ENCODE measurements at places on chromosomes 2 and 18.

DNA sequence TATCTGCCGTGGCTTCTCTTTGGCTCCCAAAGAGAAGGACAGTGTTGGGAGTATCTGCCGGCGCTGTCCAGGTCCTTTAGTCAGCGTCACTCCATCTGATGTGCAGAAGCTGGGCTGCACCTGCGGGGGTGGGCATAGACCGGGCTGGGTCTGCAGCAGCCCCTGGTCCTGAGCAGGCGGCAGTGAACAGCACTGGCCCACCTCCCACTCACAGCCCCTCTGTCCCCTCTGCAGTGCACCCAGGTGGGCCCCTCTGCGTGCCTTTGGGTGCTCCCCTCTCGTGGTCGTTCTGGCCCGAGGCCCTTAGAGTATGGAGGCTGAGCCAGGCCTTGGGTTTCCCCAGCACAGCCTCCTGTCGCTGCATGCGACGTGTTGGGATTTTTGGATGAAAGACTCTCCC, 95.7 kb downstream of the USP40 start:
- DNase-seq = no peak

- DNase-seq = no peak
Measured at GRCh38 chr2:25366629-25367028, 24.9 kb upstream of the DNMT3A start.

- no peak for DNase-seq
Measured at GRCh38 chr2:235860111-235860510, 308.1 kb downstream of the GBX2 start.

GRCh38 chr2:3805201-3805939, 102.0 kb downstream of the DCDC2C start:
- no peak for DNase-seq

DNA sequence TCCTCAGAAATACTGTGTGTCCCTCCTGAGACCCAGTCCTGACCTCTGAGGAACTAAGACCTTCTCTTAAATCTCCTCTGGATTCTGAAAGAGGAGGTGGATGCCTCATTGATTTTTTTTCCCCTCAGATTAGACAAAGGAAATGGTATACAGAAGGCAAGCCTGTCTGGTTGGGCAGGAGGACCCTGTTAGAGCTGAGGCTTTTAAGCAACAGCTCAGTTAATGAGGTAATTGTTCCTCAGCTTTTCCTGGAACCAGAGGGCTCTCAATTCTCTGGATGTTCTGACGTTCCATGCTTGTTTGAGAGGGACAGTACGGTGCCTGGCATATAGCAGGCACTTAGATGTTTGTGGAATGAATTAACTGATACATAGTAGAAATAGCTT, 61.7 kb upstream of the MCFD2 start:
- DNase-seq = no peak

- no peak for DNase-seq
Measured at GRCh38 chr2:20573620-20574422, 77.1 kb downstream of the HS1BP3 start.

GRCh38 chr2:131659168-131659572, 131.5 kb downstream of the CCDC74A start:
- no peak for DNase-seq

DNA sequence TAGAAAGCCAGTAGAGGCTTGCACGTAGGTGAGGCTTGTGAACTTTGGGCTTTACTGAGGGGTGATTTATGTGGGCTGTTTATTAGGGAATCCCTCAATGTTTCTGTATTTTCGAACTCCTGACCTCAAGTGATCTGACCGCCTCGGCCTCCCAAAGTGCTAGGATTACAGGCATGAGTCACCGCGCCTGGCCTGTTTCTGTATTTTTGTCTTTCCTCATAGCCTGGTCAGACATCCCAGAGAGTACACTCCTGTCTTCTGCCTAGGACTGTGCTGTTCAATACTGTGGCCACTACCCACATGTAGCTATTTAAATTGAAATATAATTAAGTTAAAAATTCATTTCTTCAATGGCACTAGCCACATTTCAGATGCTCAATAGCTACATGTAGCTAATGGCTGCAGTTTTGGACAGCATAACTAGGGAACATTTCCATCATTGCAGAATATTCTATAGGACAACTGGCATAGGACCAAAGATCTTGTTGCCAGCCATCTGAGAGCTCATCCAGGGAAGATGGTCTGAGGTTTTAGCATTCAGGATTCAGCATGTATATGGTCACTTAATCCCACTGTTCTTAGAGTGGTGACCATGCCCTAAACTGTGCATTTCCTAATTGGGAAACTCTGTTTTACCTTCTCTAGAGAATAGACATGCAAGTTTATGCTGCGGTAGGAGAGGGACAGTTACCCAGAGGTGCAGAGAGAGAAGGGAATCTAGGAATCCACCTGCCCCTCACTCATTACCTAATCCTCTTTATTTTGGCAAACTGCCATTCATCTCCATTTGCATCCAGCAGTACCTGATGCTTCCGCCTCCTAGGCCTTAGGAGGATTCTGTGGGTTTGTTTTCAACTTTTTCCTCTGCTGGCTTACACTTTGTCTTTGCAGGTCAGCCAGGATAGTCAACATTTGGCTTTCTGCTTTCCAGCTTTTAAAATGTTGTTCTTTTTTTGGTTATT, 64.4 kb downstream of the LCLAT1 start:
- DNase-seq = no peak

DNA sequence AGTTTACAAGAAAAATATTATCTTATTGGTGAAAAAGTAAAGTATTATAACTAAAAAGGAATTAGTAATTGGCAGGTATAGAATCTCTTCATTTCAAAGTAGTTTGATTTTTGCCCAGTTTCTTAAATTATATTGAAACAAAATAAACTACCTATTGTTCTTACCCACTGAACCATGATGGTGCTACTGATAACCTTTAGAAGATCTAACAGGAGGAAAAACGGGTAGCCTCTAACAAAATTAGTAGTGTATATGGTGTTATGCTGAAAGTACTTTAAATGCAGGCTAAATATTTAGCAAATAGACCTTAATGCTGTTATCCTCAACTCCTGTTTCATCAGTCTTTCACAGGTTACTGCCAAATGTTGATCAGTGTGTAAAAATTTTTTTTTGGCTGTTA, 19.1 kb downstream of the MRPS9 start:
- no peak for DNase-seq

- DNase-seq = no peak
Measured at GRCh38 chr2:53545604-53546003, 222.0 kb upstream of the CHAC2 start.

- no peak for DNase-seq
Measured at GRCh38 chr2:30029804-30030203, 108.4 kb upstream of the ALK start.

GRCh38 chr2:53442783-53443182, 324.8 kb upstream of the CHAC2 start:
- no peak for DNase-seq

DNA sequence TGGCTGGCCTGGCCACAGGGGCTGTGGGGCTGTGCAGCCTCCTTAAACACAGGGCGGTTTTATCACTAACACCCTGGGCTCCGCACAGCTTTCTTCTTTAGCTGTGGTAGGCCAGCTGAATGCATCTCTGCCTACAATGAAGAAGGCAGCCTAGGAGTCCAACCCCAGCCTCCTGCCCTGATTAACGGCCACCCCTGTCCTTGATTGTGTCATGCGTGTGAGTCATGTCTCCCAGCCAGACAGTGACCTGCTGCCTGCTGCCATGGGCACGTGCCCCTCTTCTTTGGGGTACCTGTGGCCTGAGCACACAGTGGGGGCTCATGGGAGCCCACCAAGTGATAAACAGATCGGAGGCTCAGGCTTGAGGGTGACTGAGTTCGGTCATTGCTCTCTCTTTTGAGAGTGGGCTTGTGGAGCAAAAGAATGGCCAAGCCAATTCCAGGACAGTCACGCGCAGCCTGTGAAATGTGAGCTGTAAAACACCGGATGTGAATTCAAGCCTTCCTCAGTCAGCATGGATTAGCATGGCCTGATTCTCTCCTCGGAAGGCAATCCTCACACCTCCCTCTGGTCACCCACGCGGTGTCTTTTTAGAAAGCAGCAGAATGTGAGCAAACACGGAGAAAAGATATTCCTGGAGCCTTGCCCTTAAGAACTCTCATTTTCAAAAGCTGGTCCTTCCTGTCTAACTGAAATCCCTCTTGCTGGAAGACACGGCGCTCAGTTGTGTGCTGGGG, 144.1 kb downstream of the CELF4 start:
- no peak for DNase-seq

DNA sequence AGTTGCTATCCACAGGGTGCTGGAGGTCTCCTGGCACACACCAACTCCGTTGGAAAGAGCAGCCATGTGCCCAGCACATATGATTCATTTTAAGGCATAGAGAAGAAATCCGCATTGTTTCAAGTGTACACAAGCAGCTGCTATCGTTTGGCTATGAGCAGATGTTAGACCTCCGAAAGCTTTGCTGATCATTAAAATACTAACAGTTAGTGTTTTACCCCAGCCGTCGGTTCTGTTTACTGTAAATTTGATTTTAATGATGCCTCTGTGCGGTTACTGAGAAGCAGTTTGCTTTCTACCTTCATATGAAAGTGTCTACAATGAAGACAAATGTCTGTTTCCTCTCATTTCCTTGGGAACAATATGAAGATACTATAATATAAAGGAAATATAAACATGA, 154.9 kb downstream of the PTGR3 start:
- DNase-seq = no peak

- no peak for DNase-seq
Measured at GRCh38 chr2:119749477-119750012, 10.2 kb upstream of the PTPN4 start.

- DNase-seq = no peak
Measured at GRCh38 chr2:33412920-33413319, 63.5 kb upstream of the RASGRP3 start.

GRCh38 chr2:135825550-135826176, 11.3 kb downstream of the LCT start:
- DNase-seq = no peak

- no peak for DNase-seq
Measured at GRCh38 chr2:129781749-129782632, 197.5 kb upstream of the RAB6C start.

DNA sequence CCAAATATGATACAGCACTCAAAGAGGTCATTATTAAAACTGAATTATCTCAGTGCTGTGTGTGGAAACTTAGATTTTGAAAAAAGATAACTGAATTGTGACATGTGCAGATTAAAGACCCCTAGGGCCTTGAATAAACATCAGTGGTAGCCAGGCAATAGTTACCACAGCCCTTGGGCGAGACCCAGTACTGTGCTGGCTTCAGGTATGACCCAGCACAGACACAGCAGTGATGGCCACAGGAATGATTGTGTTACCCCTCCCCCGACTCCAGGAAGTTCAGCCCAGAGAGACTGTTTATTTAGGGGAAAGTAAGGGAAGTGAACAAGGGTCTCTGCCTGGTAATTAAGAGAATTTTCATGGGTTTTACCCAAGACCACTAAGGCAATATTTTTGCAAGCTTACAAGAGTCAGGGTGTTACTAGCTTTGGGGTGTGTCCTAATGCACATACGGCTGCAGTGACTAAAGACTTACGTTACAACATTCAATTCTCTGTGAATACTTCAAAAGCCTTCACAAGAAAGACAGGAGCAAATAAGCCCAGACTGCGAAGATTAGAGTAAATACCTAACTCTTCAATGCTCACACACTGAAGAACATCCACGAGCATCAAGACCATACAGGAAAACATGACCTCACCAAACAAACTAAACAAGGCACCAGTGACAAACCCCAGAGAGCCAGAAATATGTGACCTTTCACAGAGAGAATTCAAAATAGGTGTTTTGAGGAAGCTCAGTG, 28.2 kb upstream of the ITGAV start:
- no peak for DNase-seq

DNA sequence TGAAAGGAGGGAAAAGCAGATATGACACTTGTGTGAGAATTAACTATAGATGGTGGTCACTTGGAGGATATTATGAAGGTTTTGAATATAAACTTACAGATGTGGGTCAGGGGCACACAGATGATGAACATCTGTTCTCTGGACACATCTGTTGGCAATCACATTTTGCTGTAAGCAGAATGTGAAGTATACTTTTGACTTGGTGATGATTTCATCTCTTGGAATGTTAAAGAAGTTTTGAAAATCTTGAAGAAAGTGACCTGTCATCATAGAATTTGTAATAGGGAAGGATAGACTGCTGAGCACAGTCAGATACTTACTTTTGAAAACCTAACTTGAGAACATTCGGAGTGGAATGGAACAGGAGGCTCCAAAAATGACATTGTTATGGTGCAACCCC, 40.2 kb downstream of the PIKFYVE start:
- no peak for DNase-seq

GRCh38 chr2:152555048-152555447, 162.2 kb downstream of the PRPF40A start:
- DNase-seq = no peak
